Activated T-helper 9 cell treated with anti-CD3 and anti-CD28 coated beads, Interleukin-2, amount 50 U/mL, for 16 hours (primary cell): ENCODE measurements at places on chromosomes 7 and 10.

GRCh38 chr7:3332308-3332707, 31.3 kb downstream of the SDK1 start:
- no peak for DNase-seq

GRCh38 chr7:23372611-23373010, 73.5 kb downstream of the MALSU1 start:
- DNase-seq: no peak

GRCh38 chr10:88804083-88804812, 1.7 kb downstream of the LIPM start:
- no peak for DNase-seq

- DNase-seq: no peak
These were observed 58.3 kb downstream of the MICALL2 start for GRCh38 chr7:1401011-1401410.

GRCh38 chr10:72273410-72274212, at the start of gene DDIT4:
Gene DDIT4 (plus strand): TSS chr10:72273924. CDS start chr10:72274217, 293 bp downstream.
- DNase-seq: peak; percentile 97

DNA sequence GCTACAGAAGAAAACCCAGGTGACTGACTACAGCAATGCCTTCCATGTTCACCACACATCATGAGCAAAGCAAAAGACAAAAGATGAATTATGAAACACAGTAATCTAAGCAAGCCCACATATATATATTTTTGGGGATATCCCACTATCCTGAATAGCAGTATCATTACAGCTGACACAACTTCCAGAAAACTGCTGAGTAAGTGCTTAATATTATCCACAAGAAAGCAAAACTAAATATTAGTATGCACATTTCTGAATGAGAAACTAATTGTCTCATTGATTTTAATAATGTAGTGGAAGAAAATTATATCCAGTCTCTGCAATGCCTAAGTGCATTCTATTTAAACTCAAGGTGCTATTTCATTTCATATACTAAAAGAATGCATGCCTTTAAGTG, 14.5 kb upstream of the SLC35G1 start:
- no peak for DNase-seq

DNA sequence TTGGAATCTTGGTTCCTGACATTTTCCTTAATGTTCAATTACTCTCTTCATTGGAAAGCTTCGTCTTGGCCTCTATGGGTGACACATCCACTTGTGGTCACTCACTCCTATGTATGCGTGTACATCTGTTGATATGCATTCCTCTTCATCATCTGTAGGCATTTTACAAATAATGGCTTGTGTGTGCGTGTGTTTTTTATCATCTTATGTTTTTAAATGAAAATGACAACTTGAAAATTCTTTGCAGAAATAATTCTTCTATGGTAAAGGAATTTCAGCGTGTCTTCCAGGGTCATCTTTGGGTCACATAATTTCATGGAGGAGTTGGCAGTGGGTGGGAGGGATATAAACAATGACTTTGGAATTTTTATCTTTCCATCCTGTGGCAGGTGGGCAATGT, 925.1 kb downstream of the LRMDA start:
- DNase-seq: no peak

DNA sequence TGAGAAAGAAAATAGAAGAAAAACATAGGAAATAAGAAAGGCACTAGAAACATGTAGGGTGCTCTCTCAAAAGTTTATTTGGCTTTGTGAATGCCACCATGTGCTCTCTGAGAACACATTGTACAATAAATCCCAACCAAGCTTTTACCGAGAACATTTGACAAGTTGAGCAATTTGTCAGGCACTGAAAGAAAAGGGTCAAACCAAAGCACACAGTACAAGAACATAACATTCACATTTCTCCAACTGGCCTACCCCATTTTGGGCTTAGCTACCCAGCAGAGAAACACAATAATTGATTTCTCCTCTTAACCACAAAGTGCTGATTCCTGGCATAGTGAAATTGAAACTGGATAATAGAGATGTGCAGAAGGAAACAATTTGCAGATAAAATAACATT, 69.2 kb upstream of the SLC39A12 start:
- DNase-seq: no peak

GRCh38 chr10:5234106-5234860, 37.6 kb downstream of the AKR1C4 start:
- DNase-seq: no peak
